Stimulated activated CD4-positive, alpha-beta T cell treated with anti-CD3 and anti-CD28 coated beads, Interleukin-12 subunit alpha, Interleukin-12 subunit beta, amount 100 ng/mL, for 48 hours (primary cell): ENCODE measurements at places on chromosomes 1 and 21.
A peak's percentile ranks its signal among the peaks of the same experiment; 100 is the strongest.

DNA sequence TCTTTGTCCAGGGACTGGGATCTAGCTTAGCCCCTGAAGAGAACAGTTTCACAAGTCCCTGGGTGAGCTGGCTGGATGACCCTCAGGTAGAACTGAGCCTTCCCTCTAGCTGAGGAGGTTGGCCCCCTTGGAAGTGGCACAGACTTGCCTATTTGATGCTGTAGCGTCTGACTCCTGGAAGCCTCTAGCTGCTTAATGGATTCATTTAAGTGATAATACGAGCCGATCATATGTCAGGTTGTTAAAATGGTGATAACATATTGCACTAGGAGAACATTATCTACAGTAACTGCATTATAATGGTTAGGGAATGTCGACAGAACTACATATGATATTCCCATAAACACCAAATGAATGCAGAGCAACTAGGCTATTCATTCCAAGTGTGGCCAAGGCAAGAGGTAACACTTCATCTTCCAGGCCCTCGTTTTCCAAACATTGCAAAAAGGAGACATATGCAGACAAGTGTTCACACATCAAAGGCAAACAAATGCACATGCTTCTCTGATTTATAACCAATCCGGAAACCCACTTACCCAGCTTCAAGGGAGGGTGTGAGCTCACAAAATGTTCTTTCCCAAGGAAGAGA lies 340.1 kb upstream of the PLXNA2 start:
- no peak for DNase-seq

GRCh38 chr1:184035719-184036516 lies 1.6 kb downstream of the COLGALT2 start:
- no peak for DNase-seq

GRCh38 chr21:27079636-27080240 lies 112.8 kb upstream of the ADAMTS5 start:
- no peak for DNase-seq

DNA sequence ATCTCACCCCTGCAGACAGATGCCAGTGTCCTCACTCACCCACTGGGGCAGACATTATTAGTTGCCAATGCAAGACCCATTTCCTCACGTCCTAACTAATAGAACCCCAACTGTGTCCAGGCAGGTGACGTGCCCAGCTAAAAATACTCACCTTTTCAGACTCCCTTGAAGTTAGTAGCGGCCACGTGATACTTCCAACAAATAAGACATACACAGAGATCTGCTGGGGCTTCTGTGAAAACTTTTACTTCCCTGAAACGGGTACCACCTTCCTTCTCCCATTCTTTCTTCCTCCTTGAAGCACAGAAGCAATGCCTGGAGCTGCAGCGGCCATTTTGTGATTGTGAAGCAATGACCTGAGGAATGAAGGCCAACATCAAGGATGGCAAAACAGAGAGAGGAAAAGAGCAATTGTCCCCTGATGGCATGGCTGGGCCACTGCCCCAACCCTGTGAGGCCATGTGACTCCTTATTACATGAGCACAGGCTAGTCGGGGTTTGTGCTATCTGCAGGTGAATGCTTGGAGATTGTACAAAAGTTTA lies 74.4 kb upstream of the TMPRSS2 start:
- no peak for DNase-seq

GRCh38 chr1:108670131-108670773 lies 9.4 kb upstream of the HENMT1 start:
- no peak for DNase-seq

GRCh38 chr1:153337980-153338853 lies 10.4 kb downstream of the PGLYRP4 start:
- DNase-seq = no peak

DNA sequence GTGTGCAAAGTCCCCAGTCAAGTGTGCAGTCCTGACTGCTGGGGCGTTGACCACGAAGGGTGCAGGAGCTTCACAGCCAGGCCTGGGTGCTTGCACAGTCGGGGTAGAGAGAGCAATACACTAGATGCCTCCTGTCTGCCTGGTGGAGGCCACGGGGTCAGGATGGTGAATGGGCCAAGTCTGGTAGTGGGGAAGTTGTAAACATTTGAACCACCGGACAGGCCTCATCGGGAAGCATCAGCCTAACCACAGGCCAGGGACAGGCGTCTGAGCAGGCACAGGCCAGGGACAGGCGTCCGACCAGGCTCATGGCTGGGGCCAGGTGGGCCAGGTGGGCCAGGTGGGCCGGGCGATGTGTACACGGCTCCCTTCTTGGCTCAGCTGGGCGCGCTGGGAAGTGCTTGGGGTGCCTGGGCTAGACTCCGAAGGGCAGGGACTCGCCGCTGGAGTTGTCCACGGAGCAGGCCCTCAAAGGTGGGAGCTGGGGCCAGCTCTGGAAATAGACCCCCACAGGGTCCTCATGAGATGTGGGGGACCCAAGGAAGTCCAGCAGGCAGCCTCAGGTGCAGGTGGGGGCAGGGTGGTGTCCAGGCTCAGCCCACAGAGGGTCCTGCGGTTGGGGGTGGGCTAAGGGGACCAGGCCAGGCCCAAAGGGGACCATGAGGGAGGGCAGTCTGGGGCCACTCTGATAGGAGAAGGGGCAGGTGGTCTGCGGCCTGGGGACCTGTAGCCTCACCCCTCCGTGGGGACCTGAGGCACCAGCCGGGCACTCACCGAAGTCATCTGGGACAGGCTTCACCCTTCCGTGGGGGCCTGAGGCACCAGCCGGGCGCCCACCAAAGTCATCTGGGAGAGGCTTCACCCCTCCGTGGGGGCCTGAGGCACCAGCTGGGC lies 15.0 kb downstream of the COL6A1 start:
- no peak for DNase-seq

DNA sequence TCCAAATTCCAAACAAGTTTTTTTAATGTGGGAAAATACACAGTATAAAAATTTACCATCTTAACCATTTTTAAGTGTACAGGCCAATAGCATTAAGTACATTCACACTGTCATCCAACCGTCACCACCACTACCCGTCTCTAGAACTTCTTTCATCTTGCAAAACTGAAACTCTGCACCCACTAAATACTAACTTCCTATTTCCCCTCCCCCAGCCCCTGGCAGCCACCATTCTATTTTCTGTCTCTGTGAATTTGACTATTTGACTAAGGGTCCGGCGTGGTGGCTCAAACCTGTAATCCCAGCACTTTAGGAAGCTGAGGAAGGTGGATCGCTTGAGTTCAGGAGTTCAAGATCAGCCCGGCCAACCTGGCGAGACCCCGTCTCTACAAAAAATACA lies 36.1 kb downstream of the CLSTN1 start:
- peak; percentile 39 for DNase-seq

GRCh38 chr1:160838888-160839287 lies 23.8 kb downstream of the CD244 start:
- DNase-seq = no peak

- DNase-seq = no peak
Measured at GRCh38 chr1:208145167-208145566, 99.0 kb downstream of the PLXNA2 start.

- DNase-seq = no peak
Measured at GRCh38 chr21:41032541-41032940, 135.4 kb upstream of the BACE2 start.

GRCh38 chr1:219076326-219076937 lies 97.2 kb upstream of the LYPLAL1 start:
- DNase-seq = no peak

- DNase-seq = peak; percentile 63
Measured at GRCh38 chr1:27395441-27396195, 3.2 kb downstream of the GPR3 start.

GRCh38 chr1:35959304-35959703 lies 28.4 kb downstream of the AGO3 start:
- DNase-seq = no peak

- DNase-seq = no peak
Measured at GRCh38 chr1:229874136-229874535, 192.9 kb upstream of the GALNT2 start.

DNA sequence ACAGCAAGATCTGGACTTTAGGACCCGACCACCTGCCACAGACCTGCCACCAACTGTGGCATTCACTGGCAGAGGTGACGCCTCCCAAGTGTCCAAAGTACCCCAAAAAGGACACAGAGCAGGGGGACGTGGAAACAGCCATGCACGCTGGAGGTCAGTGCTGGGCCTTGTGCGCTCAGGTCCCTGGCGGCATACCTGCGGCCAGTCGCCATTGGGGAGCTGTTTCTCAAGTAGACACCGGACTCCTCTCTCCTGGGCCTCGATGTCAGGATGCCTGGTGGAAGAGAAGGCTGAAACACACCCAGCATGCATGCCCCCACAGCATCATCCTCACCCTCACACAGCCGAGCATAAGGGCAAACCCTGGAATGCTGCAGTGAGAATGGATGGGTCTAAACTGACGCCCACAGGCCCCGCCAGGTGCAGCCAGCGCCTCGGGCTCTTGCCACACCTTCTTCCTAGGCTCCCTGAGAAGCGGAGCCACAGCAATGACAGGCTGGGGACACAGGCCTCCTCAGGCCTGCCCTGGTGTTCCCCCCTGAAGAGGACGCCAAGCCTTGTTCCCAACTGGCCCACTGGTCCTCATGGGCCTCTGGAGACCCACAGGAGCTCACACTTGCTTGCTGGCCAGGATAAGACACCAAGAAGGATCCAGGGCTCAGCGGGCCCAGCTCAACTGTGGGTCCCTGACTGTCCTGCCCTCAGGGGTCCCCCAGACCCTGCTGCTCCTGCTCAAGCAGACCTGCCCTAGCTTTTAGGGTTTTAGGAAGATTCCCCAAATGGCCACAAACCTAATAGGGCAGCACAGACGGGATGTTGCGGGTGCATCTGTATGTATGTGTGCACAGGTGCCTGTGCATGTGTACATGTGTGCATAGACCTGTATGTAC lies 7.7 kb upstream of the SPATC1L start:
- DNase-seq = no peak

GRCh38 chr1:65321879-65322278 lies 12.5 kb downstream of the DNAJC6 start:
- no peak for DNase-seq
